ENCODE measurements at places on chromosomes 1 and 21.

GRCh38 chr1:160614410-160614809 is 32.4 kb downstream of the SLAMF1 start:
- DNase-seq = no peak

DNA sequence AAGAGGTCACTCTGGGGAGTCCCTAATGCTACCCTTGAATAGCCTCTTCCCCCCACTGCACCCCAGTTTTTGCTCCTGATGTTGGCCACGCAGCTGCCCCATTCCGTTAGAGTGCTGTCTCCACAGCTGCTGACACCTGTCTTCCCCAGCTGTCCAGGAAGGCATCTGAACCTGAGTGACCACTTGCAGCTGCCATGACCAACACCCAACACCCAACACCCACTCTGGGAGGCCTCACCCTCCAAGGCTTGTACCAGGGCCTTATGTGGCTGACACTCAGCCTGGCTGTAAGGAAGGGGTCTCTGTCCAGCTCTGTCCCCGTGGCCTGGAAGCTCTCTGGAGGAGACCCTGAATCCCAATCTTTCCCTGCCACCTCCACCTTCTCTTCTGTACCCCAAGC is 26.7 kb upstream of the LDLRAP1 start:
- DNase-seq = no peak

DNA sequence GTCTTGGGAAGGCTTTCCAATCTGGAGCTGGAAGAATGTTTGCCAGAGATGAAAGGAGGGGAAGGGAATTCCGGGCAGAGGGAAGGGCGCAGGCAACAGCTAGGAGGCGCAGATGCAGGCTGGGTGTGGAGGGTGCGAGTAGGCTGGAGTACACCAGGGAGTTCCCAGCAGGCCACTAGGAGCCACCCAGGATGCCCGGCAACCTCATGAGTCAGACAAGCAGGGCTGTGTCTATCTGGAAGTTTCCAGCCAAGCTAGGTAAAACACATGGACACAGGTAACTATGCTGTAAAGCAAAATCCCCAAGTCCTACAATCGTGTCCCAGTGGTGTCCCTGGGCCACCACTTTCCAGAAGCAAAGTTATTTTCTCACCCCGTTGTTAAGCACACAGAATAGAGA is 990 bp upstream of the NBL1 start:
- DNase-seq = no peak

DNA sequence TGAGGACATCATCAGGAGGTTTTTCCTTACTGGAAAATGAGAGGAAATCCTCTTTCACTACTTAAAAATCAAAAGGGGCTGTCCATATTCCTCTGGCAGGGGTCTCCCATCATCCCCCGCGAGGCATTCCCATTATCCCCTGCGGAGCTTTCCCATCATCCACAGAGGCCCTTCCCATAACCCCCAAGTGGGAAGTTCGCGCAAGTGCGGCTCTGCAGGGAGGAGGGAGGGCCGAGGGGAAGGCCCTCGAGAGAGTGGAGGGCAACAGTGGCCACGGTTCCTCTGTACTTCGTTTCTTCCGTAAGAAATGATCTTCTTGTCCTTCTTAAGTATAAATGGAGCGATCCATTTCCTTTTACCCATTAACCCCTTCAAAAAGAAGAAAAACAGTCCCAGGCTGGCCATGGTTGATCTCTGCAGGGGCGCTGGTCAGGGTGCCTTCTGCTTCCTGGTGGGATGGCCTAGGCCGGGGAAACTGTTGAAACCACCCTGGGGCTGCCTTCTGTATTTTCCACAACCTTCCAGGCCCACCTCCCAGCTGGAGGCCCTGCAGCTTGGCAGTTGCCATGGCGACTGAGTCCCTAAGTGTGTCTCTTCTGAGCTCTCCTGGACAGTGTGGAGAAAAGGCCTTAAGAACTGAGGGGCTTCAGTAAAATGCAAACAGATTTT is 3.6 kb upstream of the RSPH1 start:
- DNase-seq = no peak

GRCh38 chr1:27517907-27518718 is 28.1 kb upstream of the WASF2 start:
- no peak for DNase-seq
